ENCODE measurements at places on chromosomes 2 and 18. TPM values are rescaled to one million over a fixed set of nuclear protein-coding genes. Genes with fewer than 3 reads are reported as not detected.

DNA sequence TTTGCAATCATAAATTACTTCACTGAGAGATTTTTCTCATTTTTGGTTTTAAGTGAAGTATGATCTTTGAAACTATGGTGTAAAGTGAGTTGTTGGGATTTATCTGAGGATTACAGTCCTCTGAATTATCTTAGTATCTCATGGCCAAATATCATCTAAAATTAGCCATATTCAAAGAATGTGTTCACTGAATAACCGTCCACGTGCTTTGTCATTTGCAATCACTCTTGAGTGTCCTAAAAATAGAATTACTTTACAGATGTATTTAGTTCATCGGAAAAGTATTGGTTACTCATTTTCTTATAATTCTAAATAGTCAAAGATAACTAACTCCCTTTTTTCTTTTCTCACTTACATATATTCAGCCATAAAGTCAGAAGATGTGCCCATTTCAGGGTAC is 141.2 kb downstream of the RTN4 start:
- H3K4me1 ChIP-seq = peaks cover 24% of the 10 kb centered on the region
- no peak overlapping the region for H3K4me3 ChIP-seq
- no peaks in the 10 kb centered on the region for H3K27me3 ChIP-seq
- peak overlapping the region; percentile 80 for H3K27ac ChIP-seq
- DNase-seq = no peak

DNA sequence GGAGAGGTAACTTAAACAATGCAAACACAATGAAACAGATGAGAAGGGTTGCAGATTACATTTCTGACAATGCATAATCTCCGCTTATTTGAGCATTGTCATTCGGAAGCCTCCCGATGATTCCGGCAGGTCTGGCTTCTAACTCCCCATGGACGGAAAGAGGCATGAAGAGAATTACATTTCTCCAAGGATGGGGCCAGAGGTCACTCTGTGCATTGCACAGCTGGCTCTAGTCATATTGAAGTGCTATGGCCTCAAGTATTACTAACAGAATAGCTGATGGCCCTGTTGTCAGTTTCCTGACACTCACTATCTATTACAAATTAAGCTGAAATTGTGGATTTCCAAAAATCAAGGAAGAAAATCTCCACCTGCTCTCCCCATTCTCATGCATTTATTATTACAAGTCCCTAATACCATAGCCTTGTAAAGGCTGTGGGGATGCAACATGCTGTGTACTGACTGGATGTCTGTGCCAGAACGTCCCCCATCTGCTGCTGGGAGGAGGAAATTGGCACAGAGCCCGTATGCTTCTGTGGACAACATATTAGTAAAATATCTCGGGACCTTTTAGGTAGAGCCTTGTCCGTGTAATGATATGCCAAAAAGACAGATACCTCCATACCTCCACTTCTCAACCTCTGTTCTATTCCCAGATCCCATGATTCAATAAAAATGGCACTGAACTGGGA is 168.1 kb downstream of the SETBP1 start:
- no peaks in the 10 kb centered on the region for H3K27me3 ChIP-seq
- no peak overlapping the region for H3K27ac ChIP-seq
- H3K36me3 ChIP-seq = no peaks in the 10 kb centered on the region

GRCh38 chr2:22950431-22950830 is 434.5 kb upstream of the KLHL29 start:
- no peaks in the 10 kb centered on the region for H3K36me3 ChIP-seq
- no peak overlapping the region for H3K4me3 ChIP-seq
- no peaks in the 10 kb centered on the region for H3K27me3 ChIP-seq
- no peaks in the 10 kb centered on the region for H3K4me1 ChIP-seq
- DNase-seq = no peak
- no peak overlapping the region for H3K27ac ChIP-seq

- H3K27ac ChIP-seq = peak overlapping the region; percentile 66
- no peaks in the 10 kb centered on the region for H3K27me3 ChIP-seq
- H3K4me1 ChIP-seq = peaks cover 2% of the 10 kb centered on the region
- no peak for DNase-seq
Observed at GRCh38 chr18:13382954-13383827, 164.6 kb downstream of the LDLRAD4 start.

- DNase-seq = no peak
- no peaks in the 10 kb centered on the region for H3K36me3 ChIP-seq
- H3K27ac ChIP-seq = no peak overlapping the region
- no peaks in the 10 kb centered on the region for H3K27me3 ChIP-seq
- peaks cover 4% of the 10 kb centered on the region for H3K4me1 ChIP-seq
Observed at GRCh38 chr2:27720004-27720551, 51.4 kb upstream of the MRPL33 start.

DNA sequence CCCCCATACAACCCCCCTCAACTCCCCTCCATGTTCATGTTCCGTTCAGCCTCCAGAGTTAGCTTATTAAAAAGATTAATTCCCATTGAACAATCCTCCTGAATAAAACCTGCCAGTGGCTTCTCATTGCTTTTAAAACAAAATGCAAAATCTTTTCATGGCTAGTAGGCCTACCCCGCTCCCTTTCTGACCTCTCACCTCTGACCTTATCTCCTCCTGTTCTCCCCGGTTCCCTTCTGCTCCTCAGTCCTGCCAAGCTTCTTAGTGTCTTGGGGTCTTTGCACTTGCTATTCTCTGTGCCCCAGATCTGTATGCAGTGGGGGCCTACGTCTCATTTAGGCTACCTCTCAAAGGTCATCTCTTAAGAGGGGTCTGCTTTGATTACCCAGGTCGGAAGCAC is 64.3 kb downstream of the RHOB start:
- DNase-seq = no peak
- H3K27ac ChIP-seq = no peak overlapping the region
- no peaks in the 10 kb centered on the region for H3K36me3 ChIP-seq
- no peak overlapping the region for H3K4me3 ChIP-seq

- no peaks in the 10 kb centered on the region for H3K4me1 ChIP-seq
- DNase-seq = no peak
- H3K27ac ChIP-seq = no peak overlapping the region
- H3K27me3 ChIP-seq = no peaks in the 10 kb centered on the region
- no peak overlapping the region for H3K4me3 ChIP-seq
Observed at GRCh38 chr2:191637182-191638078, 40.5 kb upstream of the NABP1 start.

GRCh38 chr2:8587920-8588830 is 93.7 kb upstream of the ID2 start:
- no peak overlapping the region for H3K27ac ChIP-seq
- no peaks in the 10 kb centered on the region for H3K36me3 ChIP-seq
- DNase-seq = no peak
- no peak overlapping the region for H3K4me3 ChIP-seq
- H3K4me1 ChIP-seq = no peaks in the 10 kb centered on the region
- no peaks in the 10 kb centered on the region for H3K27me3 ChIP-seq

GRCh38 chr18:32974421-32975162 is 201.8 kb upstream of the KLHL14 start:
- no peaks in the 10 kb centered on the region for H3K27me3 ChIP-seq
- no peaks in the 10 kb centered on the region for H3K4me1 ChIP-seq
- no peak overlapping the region for H3K27ac ChIP-seq
- no peaks in the 10 kb centered on the region for H3K36me3 ChIP-seq
- H3K4me3 ChIP-seq = no peak overlapping the region

DNA sequence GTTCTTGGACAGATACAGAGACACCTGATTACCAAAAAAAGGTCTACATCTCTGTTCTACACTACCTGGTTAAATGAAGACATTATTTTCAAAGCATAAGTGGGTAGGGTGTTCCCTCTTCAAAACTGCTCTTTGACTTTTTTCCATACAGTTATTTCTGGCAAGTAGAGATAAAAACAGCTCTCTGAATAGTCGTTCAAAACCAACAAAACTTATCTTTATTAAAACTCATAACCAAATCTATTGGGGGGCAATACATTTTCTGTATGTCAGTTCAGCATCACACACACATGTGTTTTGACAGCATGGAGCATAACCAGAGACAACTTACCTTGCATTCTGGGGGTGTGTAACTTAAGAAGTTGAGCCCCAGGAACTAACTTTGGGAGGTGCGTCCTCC is 149.0 kb upstream of the EPC2 start:
- H3K4me3 ChIP-seq = no peak overlapping the region
- H3K4me1 ChIP-seq = no peaks in the 10 kb centered on the region
- H3K36me3 ChIP-seq = no peaks in the 10 kb centered on the region
- no peak overlapping the region for H3K27ac ChIP-seq
- DNase-seq = no peak
- H3K27me3 ChIP-seq = no peaks in the 10 kb centered on the region

DNA sequence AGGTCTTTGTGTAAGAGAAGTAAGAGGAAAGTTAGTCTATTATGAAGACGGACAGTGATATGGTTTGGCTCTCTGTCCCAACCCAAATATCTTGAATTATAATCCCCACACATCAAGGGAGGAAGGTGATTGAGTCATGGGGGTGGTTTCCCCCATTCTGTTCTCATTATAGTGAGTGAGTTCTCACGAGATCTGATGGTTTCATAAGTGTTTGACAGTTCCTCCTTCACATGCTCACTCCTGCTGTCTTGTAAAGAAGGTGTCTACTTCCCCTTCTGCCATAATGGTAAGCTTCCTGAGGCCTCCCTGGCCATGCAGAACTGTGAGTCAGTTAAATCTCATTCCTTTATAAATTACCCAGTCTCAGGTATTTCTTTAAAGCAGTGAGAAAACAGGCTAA is 67.6 kb downstream of the NEURL3 start:
- H3K27ac ChIP-seq = no peak overlapping the region
- no peaks in the 10 kb centered on the region for H3K4me1 ChIP-seq
- H3K4me3 ChIP-seq = no peak overlapping the region
- DNase-seq = no peak

DNA sequence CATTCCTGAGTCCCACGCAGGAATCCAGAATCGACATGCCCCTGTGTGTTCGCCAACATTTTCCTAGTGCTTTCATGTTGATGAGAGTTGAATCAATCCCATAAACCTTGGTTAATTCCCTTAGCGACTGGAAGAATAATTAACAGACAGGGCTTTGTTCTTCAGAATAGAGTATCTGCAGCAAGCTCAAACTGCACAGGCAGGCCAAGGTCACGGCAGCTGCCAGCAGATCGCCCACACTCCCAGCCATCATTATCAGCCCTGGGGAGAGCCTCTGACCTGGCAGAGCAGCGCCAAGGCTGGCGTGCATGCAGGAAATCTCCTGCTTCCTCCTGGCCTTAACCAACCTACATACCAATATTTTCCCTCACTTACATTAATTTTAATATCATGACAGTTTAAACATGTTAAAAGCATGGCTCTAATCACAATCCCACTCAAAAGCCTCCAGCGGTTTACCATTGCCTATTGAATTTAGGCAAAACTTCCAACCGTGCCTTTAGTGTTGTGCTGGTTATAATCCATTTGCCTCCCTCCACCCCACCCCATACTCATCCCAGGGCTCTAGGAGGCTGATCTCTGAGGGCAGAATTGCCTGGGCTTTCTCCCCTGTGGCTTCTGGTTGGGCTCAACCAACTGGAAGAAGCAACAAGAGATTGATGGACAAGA is 46.8 kb upstream of the NCK2 start:
- H3K4me1 ChIP-seq = no peaks in the 10 kb centered on the region
- no peak overlapping the region for H3K4me3 ChIP-seq
- H3K36me3 ChIP-seq = no peaks in the 10 kb centered on the region
- no peak for DNase-seq

GRCh38 chr18:40555914-40556313 is 1399.1 kb upstream of the PIK3C3 start:
- H3K4me1 ChIP-seq = no peaks in the 10 kb centered on the region
- H3K36me3 ChIP-seq = no peaks in the 10 kb centered on the region
- H3K27ac ChIP-seq = no peak overlapping the region
- no peak overlapping the region for H3K4me3 ChIP-seq
- DNase-seq = no peak

DNA sequence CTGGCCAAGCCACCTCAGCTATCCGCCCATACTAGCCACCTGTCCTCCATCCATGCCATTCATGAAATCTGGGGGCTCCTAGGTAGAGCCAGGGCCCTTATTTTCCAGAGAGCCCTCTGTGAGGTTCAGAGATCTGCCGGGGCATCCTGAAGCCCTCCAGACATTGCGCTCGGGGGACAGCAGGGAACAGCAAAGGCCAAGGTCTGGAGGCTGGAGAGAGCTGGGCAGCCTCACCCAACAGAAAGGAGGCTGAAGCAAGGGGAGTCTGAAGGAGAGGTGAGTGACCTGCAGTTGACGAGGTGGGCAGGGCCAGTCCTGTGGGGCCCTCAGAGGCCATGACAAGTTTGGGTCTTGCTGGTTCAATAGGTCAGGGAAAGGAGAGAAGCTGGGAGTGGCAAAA is 8.6 kb upstream of the DES start:
- H3K4me3 ChIP-seq = no peak overlapping the region
- H3K27ac ChIP-seq = no peak overlapping the region
- H3K4me1 ChIP-seq = no peaks in the 10 kb centered on the region
- H3K36me3 ChIP-seq = no peaks in the 10 kb centered on the region
- DNase-seq = no peak
- no peaks in the 10 kb centered on the region for H3K27me3 ChIP-seq

- H3K36me3 ChIP-seq = no peaks in the 10 kb centered on the region
- DNase-seq = no peak
- H3K27me3 ChIP-seq = no peaks in the 10 kb centered on the region
- H3K4me1 ChIP-seq = no peaks in the 10 kb centered on the region
- no peak overlapping the region for H3K27ac ChIP-seq
Observed at GRCh38 chr18:52567360-52567759, 227.4 kb downstream of the DCC start.

DNA sequence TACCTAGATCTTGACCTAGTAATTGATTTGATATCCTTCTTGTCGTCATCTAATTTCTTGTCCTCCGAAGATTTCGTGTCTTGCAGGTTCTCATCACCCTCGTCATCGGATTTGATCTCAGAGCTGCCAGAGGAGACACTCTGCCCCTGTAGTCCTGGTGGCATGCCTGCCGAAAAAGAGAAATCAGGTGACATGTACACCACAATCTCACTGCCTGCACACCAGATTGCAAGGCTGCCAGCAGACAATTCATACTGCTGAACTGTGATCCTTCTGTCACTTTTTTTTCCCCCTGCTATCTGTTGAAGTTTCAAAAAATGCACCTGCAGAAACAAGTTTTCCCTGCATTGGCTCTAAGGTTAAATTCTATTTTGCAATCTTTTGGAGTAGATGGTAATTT is 273.2 kb upstream of the CCDC68 start:
- H3K4me3 ChIP-seq = no peak overlapping the region
- H3K27me3 ChIP-seq = no peaks in the 10 kb centered on the region
- H3K27ac ChIP-seq = no peak overlapping the region
- H3K36me3 ChIP-seq = no peaks in the 10 kb centered on the region

- no peaks in the 10 kb centered on the region for H3K36me3 ChIP-seq
- no peak overlapping the region for H3K27ac ChIP-seq
- H3K4me1 ChIP-seq = no peaks in the 10 kb centered on the region
- no peaks in the 10 kb centered on the region for H3K27me3 ChIP-seq
- H3K4me3 ChIP-seq = no peak overlapping the region
Observed at GRCh38 chr18:39149211-39149806, 1583.7 kb upstream of the CELF4 start.

DLX2 gene
- not detected for total RNA-seq

SLC19A3 gene
- total RNA-seq = 12.4 TPM

GAL3ST2 gene
- total RNA-seq = 0.23 TPM

STEAP3 gene
- total RNA-seq = 153 TPM

BIN1 gene
- 16.7 TPM for total RNA-seq

HOXD11 gene
- not detected for total RNA-seq

UPP2 gene
- total RNA-seq = 0.51 TPM

TXNDC2 gene
- total RNA-seq = under 0.01 TPM

SPATA3 gene
- total RNA-seq = not detected
